Stimulated activated memory B cell treated with anti-CD40 and anti-IgM and Interleukin-4, amounts not matched to agents 10 μg/mL and 1 μg/mL and 100 μg/mL, for 72 hours (primary cell): ENCODE measurements at places on chromosomes 4 and X.

GRCh38 chr4:79514621-79515329 is 106.7 kb upstream of the GK2 start:
- no peak for ATAC-seq

- no peak for ATAC-seq
Measured at GRCh38 chr4:76182463-76182862, 31.2 kb downstream of the SCARB2 start.

- ATAC-seq: no peak
Measured at GRCh38 chr4:151672996-151673395, 87.8 kb downstream of the GATB start.

DNA sequence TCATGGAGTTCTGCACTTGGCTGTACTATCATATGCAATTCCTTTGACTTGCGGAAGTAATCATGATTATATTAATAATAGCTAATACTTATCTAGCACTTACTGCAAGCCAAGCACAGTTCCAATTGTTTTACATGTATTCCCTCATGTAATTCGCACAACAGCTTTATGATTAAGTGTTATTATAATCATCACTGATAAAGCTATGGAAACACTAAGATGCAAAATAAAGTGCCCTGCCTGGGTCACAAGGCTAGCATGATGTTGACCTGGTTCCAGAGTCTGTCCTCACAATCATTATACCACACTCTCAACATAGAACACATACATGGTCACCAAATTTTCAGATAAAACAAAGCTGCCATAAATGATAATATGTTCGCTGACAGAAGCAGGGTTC is 234.6 kb downstream of the FMR1NB start:
- no peak for ATAC-seq
